ENCODE measurements at places on chromosomes 11 and 22.
A peak's percentile ranks its signal among the peaks of the same experiment; 100 is the strongest.

DNA sequence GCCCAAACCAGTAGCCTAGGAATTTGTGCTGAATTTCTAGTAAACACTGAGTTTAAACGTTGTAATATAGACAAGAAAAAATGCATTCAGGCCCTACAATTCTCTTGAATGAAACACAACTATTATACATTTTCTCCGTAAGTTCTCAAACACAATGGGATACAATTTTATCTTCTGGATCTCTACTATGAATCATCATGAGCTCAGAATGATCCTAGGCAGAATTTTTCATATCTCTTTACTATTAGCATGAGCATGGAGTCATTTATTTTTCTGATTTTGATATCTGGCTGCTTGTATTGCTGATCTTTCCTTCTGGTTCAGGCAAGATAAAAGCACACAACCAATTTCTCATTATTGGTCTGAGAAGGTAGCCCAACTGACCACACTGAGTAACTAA is 1123.4 kb upstream of the RAG2 start:
- DNase-seq: no peak

- DNase-seq: peak; percentile 72
These were observed 7.6 kb upstream of the CHKA start for GRCh38 chr11:68128682-68129327.

DNA sequence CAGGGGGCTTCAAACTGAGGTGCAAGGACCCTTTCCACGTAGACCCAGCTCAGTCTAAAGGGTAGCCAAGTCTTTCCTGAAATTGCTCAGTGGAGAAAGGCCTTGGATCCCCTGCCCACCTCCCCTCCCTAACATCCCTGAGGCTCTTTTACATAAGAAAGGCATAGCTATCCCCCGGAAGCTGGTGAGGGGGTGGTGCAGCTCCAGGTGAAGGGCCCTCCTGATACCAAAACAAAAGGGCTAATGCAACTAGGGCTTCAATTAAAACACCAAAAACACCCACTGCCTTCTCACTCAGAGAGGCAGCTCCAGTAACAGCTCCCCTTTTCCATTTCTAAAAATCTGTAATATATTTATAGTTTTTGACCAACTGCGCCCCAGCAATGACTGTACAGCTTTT is 5.8 kb downstream of the SHANK2 start:
- DNase-seq: no peak

DNA sequence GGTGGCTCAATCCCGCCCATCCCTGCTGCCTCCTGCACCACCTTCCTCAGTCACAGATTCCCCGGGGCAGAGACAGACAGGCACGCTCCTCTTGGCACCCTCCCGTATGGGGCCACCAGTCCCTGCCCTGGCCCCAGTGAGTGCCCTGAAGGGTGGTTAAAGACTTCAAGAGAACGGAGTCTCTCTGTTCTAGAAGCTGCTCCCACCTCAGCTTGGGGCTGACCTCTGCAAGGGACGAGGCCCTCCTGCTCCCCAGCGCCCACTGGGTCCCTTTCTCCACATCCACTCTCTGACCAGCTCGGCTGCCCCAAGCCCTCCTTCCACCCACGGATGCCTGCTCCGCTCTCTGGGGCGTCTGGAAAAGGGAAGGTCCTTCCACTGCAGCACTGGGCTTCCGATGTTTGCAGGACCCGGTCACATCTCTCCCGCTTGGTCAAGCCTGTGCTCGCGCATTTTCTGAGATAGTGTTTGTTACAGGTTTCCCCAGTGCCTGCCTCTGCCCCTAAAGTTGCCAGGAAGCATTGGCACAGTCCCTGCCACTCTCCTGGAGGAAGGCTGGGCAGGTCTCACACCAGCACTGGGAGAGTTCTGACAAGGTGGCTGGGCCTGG is 1487.9 kb downstream of the TBC1D22A start:
- no peak for DNase-seq

DNA sequence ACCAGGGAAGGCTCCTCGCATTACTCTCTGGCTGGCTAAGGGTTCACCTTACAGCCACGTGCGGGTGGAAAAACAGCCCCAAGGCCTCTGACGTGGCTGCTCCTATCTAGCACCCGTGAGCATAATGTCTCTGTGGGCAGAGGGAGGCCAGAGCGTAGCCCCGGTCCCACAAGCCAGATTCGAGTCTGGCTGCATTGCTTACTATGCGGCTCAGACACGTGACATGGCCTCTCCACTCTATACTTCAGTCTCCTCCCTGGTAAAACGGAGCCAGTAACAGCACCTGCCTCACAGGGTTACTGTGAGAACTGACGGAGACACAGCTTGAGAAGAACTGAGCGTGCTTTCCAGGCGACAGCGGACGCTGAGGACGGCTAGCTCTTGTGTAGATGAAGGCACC is 105.8 kb upstream of the BID start:
- DNase-seq: no peak
